ENCODE measurements at places on chromosomes 1 and 21.

- DNase-seq: no peak
These were observed 188.4 kb downstream of the RRAGC start for GRCh38 chr1:38671221-38671620.

DNA sequence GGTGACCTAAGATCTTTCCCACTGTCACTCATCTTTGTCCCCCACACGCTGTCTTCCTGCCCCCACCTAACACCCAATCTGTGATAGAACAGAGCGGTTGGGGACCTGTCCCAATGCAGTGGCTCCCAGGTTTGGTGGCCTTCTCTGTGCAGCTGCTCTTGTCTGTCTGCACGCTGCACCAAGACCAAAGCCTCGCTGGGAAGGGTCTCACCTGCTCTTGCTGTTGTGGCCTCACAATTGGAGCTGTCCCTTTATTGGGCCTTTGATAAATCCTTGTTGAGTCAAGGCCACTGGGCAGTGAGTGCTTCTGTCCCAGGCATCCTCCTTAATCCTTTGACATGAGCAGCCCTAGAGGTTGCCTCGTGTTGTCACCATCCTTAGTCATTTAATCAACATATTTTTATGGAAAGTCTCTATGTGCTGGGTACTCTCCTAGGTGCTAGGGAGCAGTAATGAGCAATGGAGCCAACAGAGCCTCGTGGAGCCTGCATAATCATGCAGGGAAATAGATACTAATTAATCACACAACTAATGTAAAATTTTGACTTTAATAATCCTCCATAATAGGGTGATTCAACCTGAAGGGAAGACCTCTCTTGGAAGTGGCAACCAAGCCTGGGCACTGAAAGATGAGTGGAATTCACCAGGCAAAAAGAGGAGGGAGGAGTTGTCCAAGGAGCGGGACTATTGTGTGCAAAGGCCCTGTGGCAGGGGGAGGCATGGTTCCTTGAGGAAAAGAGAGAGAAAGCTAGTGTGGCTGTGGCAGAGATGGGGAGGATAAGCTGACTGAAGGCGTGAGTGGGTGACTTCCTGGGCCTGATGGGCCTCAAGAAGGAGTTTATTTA is 57.6 kb downstream of the MAN1C1 start:
- no peak for DNase-seq

GRCh38 chr21:45979141-45979631 is 2.4 kb upstream of the COL6A1 start:
- DNase-seq: no peak

GRCh38 chr1:93585059-93585966 is 96.3 kb downstream of the BCAR3 start:
- DNase-seq: no peak

GRCh38 chr21:44626262-44626661 is 631 bp upstream of the KRTAP10-9 start:
- DNase-seq: no peak

Measured in MM.1S (cell line).